Activated B cell treated with CpG ODN at 0.5 μM for 24 hours (primary cell): ENCODE measurements at places on chromosomes 1 and 21.

- H3K27ac ChIP-seq, result no peak overlapping the region
- H3K4me3 ChIP-seq, result no peak overlapping the region
- H3K4me1 ChIP-seq, result no peaks in the 10 kb centered on the region
- H3K27me3 ChIP-seq, result peaks cover 8% of the 10 kb centered on the region
- H3K36me3 ChIP-seq, result no peaks in the 10 kb centered on the region
Measured at GRCh38 chr1:22828484-22829308, 118.1 kb downstream of the EPHB2 start.

- H3K4me1 ChIP-seq, result no peaks in the 10 kb centered on the region
- H3K4me3 ChIP-seq, result no peak overlapping the region
- no peak for DNase-seq
- H3K36me3 ChIP-seq, result no peaks in the 10 kb centered on the region
Measured at GRCh38 chr1:117793413-117793812, 136.0 kb downstream of the GDAP2 start.

DNA sequence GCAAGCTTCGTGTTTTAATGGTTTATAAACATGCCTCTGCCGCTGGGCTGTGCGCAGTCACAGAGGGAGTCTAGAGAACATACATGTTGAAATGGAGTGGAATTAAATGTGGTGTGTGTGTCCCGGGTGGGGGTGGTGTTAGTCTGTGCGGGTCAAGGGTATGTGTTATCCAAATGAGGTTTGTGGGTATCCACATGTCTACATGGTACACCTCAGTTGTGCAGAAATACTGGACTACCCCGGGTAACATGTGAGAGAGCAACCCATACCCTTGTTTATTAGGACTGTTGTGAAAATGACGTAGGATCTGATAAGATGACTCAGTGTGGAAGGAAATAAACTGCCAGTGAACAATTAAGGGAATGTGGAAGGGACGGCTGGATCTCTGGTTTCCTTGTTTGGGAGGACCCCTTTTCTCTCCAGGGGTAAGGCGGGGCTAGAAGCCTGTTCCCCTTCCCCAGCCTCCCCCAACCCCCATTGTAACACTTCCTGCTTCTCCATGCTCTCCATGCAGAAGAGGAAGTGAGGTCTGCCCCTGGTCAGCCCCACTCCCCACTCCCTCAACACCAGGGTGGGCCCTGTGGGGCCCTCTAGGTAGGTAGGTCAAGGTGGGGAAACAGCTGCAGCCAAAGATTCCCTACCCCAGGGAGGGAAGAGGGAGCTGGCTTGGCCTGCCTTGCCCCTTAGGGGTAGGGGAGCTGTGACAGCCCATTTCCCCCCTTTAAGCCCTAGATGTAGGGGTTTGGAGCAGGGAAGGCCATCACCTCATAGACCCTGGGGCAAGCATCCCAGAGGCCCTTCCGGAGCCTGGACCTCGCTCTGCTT lies 690 bp downstream of the EPS8L3 start:
- H3K36me3 ChIP-seq, result no peaks in the 10 kb centered on the region
- H3K27me3 ChIP-seq, result no peaks in the 10 kb centered on the region
- no peak overlapping the region for H3K27ac ChIP-seq
- H3K4me3 ChIP-seq, result no peak overlapping the region
- DNase-seq, result no peak

DNA sequence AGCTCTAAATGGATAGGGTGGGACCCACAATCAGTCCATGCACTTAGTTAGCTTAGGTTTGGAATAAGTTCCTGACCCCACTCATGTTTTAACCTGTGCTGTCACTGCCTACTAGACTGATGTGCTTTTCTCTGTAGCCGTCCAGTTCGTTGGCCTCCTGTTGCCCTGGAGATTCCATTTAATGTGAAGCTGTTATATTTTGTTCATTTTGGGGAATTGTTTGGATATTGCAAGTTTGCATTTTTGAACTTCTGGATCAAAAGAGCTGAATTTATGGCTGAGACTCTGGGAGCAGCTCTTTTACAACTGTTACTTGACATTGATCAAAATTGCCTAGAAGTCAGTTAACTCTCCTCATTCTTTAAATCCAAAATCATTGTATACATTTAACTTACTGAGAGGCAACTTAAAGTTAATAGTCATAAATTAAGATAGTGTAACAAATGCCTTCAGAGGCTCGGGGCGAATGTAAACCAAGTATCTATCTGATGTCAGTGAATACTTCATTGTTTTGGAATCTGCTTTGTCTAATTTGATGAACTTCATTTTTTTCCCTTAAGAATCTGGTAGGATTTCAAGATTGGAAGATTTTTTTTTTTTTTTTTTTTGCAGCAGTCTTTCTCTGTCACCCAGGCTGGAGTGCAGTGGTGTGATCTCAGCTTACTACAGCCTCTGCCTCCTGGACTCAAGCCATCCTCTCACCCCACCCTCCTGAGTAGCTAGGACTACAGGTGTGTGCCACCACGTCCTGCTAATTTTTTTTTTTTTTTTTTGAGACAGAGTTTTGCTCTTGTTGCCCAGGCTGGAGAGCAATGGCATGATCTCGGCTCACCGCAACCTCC lies 38.1 kb downstream of the MIGA1 start:
- H3K36me3 ChIP-seq, result peaks cover 72% of the 10 kb centered on the region
- no peak overlapping the region for H3K27ac ChIP-seq
- no peaks in the 10 kb centered on the region for H3K27me3 ChIP-seq
- no peaks in the 10 kb centered on the region for H3K4me1 ChIP-seq
- H3K4me3 ChIP-seq, result no peak overlapping the region
